ENCODE measurements at places on chromosomes 1 and 21.
A peak's percentile ranks its signal among the peaks of the same experiment; 100 is the strongest.

GRCh38 chr1:201488830-201489589 lies 17.9 kb downstream of the CSRP1 start:
- DNase-seq = no peak

DNA sequence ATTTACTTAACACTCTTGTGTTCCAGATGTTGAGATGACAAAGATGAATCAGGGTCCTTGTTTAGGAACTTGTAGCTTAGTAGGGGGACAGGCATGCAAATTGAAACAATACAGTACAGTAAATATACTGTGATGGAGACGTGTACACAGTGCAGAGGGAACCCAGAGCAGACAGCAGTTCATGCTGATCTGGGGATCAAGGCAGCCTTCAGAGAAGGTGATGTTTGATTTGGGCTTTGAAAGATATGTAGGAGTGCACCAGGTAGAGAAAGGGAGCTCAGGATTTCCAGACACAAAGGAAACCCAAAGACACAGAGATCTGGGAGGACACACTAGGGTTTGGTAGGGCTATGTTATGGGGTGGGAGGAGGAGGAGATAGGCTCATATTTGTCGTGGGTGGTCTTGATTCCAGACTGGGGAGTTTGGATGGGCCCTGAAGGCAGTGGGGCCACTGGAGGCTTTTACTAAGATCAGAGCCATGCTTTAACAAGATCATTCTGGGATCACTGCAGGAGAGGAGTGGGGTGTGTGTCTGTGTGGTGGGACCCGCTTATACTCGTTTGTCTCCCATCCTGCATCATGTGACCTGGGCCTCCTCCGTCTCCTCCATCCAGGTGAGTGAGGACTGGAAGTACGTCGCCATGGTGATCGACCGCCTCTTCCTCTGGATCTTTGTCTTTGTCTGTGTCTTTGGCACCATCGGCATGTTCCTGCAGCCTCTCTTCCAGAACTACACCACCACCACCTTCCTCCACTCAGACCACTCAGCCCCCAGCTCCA lies 7.8 kb downstream of the CHRNB2 start:
- no peak for DNase-seq

DNA sequence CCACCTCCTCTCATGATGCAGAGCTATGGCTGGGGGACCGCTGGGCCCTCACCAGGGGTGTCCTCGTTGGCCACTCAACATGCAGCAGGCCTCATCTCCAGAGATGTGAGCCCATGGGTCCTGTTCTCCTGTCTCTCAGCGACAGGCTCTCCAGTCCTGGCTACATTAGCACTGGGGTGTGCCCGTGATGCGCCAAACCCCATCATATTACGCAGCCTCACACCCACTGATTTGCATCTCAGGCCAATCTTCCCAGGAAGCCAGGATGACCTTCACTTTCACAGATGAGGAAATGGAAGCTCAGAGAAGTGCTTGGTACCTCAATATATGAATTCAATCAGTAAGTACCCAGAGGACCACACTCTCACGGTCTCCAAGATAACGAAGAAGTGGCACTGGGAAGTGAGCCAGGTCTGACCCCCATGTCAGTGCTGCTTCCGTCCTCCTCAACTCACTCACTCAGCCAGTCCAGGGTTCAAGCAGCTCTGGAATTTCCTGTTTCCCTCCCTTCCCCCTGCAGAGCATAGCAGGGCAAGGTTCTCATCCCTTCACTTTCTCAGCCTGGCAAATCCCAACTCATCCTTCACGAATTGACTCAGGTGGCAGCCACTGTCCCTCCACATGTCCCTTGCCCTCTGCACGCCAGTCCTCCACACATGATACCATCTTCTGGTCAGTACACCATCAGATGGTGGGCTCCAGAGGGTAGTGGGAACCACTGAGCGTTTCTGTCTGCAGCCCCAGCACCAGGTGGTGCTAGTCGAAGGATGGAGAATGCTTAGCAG lies 28.9 kb upstream of the EVA1B start:
- DNase-seq = no peak

DNA sequence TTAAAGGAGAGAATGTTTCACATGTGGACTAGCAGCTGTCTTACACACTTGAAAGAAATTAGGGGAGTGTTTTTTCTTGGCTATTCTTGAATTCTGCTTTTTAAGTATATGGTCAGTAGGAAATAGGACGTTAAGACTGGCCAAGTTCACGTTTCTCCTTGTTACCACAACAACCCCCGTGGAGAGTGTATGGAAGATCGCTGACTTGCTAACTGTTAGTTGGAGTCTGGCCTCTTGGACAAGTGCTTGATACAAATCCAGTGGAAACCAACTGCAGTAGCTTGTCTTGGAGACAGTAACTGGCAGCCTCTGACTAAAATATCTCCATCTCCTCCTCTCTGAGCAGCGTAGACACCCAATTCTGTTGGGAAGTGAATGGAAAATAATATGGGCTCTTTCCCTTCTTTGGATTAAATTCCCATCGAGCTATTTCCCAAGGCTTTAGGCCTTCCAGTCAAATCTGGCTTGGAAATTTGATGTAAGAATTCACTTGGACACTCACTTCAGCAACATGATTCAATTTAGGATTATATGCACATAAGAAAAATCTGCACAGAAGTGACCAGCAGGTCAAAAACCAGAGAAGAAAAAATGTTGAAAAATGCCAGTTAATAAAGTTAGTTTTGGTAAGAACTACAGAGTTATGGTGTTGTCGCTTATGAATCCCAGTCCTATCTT lies 3.6 kb upstream of the NFIA start:
- DNase-seq = no peak

- DNase-seq = no peak
Measured at GRCh38 chr1:47106792-47107191, 30.4 kb upstream of the CYP4A22 start.

GRCh38 chr1:56901716-56902115 lies 47.1 kb downstream of the C8A start:
- DNase-seq = no peak

- no peak for DNase-seq
Measured at GRCh38 chr1:65476327-65476726, 55.9 kb downstream of the LEPR start.

GRCh38 chr1:238608144-238608543 lies 717.4 kb upstream of the ZP4 start:
- DNase-seq = no peak

- DNase-seq = no peak
Measured at GRCh38 chr1:54099061-54099610, 45.7 kb downstream of the TCEANC2 start.

DNA sequence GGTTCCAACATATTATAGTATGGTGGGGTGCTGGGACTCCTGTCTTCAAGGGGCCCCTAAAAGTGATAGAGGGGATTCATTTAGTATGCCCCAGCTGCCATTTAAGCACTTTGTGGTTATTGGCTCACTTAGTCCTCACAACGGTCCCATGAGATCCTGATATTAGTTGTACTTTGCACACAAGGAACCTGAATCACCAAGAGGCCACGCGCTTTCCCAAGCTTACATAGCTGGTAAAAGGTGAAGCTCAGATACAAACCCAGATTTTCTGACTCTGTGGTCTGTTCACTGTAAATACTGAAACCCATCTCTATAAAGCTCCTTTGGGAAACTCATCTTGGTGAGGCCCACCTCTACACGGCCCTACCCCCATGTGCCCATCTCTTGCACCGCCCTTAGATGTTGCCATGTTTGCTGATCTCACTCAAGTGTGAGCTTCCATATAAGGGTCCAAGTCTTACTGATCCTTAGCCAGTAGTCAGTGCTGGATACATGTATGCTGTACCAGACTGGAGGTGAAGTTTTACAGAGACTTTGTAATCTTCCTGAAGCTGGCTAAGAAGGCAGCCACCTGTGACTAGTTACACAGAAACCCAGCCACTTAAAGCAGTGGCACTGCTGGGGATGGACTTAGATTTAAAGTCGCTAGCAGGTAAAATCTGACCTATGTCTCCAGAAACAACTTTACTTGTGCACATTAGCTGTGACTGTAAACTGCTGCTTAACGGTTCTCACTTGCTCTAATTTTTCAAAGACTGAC lies 124.4 kb upstream of the HOOK1 start:
- no peak for DNase-seq

DNA sequence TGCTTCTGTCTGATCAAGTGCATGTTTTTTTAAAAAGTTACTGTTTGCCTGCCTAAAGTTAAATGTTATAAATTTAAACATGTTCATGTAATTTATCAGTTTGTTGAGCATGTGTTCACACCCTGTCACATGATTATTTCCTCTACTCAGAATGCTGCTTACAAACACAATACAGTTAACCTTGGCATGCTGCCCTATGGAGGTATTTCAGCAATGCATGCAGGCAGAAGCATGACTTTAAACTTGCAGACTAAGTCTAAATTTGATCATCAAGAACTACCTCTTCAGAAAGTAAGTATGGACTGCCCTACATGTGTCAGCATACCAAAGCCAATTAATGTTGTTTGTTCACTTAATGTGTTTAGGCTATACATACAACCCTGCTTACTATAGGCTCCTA lies 161.6 kb downstream of the LRRC40 start:
- no peak for DNase-seq

GRCh38 chr1:58629031-58629462 lies 52.0 kb upstream of the TACSTD2 start:
- DNase-seq = no peak

DNA sequence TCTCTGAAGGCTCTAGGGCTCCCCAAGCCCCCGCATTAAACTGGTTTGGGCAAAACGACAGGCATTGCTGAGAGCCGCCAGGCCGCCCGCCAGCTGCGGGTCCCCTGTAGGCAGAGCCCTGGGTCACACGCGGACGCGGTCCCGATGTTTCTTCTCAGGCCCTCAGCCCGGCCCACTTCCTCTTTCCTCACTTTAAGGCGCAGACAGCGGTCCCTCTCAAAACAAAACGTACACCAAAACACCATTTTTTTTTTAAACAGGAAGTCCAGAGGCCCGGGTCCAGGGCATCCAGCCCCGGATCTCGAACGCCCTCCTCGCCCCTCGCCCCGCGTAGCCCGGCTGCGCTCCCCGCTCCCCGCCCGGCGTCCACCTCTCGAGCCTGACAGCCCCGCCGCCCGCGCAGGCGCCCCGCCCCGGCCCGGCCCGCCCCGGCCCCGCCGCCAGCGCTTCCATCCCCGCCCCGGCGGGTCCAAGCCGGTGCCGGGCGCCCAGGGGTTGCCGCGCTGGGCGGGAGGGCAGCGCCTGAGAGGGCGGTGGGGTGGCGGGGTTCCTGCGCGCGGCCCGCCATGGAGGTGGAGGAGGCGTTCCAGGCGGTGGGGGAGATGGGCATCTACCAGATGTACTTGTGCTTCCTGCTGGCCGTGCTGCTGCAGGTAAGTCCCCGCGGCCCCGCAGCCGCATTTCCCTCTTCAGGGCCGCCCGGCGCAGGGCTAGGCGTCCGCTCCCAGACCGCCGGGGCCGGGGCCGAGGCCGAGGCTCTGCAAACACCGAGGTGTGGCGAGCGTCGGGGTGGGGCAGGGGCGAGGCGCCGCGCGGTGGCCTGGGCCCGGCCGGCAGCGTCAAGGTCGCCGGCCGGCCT lies at the start of gene SLC22A15:
Gene SLC22A15 (plus strand): TSS at position 452 of the 859 bp plus-strand sequence. CDS start 115 bp downstream, at position 567.
- peak; percentile 75 for DNase-seq

- no peak for DNase-seq
Measured at GRCh38 chr1:171424494-171424893, 60.8 kb upstream of the PRRC2C start.

- DNase-seq = no peak
Measured at GRCh38 chr1:66439031-66439740, 94.8 kb upstream of the SGIP1 start.

GRCh38 chr1:165861911-165862310 lies 34.5 kb downstream of the UCK2 start:
- DNase-seq = no peak

- no peak for DNase-seq
Measured at GRCh38 chr1:160090760-160091159, 7.7 kb downstream of the IGSF8 start.

GRCh38 chr1:8862528-8862927 lies 16.0 kb downstream of the ENO1 start:
- no peak for DNase-seq

GRCh38 chr1:222068937-222069336 lies 327.0 kb upstream of the DUSP10 start:
- DNase-seq = no peak

DNA sequence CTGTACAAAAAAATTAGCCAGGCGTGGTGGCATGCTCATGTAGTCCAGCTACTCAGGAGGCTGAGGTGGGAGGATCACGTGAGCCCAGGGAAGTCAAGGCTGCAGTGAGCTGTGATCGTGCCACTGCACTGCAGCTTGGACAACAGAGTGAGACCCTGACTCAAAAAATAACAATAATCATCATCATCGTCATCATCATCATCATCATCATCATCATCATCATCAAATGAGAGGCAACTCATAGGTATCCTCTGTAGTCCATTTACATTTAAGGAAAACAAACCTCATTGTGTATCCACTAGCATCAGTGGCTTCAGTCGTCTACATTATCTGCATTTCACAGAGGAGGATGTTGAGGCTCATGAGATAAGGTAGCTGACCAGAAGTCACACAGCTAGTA lies 68.8 kb upstream of the SELENON start:
- DNase-seq = no peak

- peak; percentile 76 for DNase-seq
Measured at GRCh38 chr1:12480748-12481362, 137.2 kb downstream of the DHRS3 start.

DNA sequence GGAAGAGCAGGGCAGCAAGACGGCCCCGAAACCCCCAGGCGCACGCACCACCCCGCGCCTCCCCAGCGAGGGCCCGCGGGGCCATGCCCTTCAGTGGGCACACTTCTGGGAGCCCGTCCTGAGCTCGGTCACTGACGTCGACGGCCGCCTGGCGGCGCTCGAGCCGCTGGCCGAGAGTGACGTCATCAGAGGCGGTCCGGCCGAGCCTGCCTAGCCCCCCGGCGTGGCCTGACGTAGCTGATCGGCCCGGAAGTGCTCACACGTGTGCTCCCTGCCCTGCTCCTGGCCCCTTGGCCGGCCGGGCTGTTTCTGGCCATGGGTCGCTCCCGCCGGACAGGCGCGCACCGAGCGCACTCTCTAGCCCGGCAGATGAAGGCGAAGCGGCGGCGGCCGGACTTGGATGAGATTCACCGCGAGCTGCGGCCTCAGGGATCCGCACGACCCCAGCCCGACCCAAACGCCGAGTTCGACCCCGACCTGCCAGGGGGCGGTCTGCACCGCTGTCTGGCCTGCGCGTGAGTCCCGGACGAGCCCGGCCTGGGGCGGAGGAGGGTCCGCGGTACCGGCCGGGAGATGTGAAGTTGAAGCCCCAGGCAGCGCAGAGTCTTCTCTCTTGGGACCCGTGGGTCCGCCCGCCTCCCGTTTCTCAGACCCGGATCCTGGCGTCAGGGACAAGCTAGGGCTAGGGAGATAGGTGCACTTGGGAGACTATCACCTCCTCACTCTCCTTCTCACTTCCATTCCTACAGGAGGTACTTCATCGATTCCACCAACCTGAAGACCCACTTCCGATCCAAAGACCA lies at the start of gene ZNF593:
Gene ZNF593 (plus strand): TSS at position 240 of the 803 bp plus-strand sequence. CDS start 76 bp downstream, at position 316.
- DNase-seq = peak; percentile 95

GRCh38 chr1:203696673-203697072 lies 68.3 kb upstream of the LAX1 start:
- DNase-seq = no peak

GRCh38 chr1:67755619-67756018 lies 70.6 kb downstream of the GADD45A start:
- DNase-seq = no peak
